ENCODE measurements at places on chromosomes 2 and 18.

DNA sequence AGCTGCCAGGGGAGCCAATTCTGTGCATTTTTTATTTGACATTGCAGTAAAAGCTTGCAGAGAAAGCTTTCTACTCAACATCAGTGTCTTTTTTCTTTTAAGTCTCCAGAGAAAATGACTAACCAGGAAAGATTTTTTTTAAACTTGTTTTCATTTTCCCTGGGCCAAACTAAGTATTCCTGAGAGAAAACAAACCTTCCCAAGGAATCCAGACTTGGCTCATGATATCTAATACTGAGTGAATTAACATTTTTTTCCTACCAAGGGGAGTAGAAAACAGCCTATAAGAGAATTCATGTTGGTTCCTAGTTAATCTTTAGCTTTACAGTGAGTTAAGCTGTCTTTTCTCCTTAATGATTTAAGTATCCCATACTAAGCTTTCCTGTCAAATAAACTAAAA, 46.7 kb downstream of the DAPL1 start:
- DNase-seq, result no peak

DNA sequence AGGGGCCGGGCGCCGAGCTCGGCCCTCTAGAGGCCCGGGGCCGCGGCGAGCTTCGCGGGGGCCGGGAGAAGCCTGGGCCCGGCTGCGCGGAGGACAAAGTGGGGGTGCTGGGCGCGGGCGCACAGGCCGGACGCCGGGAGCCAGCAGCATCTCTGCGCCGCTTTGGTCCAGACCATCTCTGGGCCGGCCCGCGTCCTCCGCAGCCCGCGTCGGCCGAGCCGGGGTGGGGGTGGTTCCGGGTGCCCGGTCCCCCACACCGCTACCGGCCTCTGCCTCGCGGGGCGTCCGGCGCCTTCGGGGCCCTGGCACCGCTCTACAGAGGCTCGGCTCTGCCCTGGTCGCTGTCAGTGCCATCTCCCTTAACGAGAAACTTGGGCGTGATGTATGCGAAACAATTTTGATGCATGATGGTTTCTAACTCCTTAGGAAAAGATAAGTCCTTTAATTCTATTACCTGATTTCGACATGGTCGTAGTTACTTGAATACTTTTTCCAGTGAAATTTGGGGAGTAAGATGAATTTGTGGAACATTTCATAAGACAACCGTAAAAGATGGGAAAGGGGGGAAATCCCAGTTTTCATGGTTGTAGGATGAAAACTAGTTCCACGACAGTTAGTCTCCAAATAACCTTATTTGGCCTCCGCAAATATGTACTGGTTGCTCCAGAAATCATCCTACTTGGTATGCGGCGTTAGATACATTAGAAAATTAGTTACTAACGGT, 562 bp downstream of the TWSG1 start:
- peak; percentile 5 for DNase-seq

DNA sequence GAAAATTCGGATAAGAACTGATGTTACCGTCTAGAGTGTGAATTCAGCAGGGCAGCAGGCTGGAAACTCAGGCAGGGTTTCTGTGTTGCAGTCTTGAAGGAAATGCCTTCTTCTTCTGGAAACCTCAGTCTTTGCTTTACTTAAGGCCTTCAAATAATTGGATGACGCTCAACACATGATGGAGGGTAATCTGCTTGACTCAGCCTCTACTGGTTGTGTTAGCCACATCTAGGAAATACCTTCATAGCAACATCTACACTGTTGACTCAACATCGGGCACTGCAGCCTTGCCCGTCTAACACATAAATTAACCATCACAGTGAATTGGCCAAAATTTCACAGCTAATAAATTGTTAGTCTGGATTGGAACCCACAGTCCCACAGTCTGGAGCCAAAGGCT, 37.2 kb downstream of the YPEL5 start:
- DNase-seq, result no peak

- DNase-seq, result no peak
These were observed 42.8 kb downstream of the ATOH8 start for GRCh38 chr2:85796341-85797262.

GRCh38 chr18:24862201-24862816, 401.9 kb downstream of the HRH4 start:
- no peak for DNase-seq

DNA sequence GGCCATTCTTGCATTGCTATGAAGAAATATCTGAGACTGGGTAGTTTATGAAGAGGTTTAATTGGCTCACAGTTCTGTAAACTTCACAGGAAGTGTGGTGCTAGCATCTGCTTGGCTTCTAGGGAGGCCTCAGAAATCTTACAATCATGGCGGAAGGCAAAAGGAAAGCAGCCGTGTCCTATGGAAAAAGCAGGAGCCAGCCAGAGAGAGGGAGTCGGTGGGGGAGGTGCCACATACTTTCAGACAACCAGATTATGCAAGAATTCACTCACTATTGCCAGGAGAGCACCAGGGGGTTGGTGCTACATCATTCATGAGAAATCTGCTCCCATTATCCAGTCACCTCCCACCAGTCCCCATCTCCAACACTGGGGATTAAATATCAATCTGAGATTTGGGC, 64.1 kb downstream of the CPS1 start:
- DNase-seq, result no peak

- DNase-seq, result no peak
These were observed 5.4 kb upstream of the PUM2 start for GRCh38 chr2:20356042-20356441.

GRCh38 chr2:144162652-144163051, 357.3 kb downstream of the ZEB2 start:
- peak; percentile 10 for DNase-seq

DNA sequence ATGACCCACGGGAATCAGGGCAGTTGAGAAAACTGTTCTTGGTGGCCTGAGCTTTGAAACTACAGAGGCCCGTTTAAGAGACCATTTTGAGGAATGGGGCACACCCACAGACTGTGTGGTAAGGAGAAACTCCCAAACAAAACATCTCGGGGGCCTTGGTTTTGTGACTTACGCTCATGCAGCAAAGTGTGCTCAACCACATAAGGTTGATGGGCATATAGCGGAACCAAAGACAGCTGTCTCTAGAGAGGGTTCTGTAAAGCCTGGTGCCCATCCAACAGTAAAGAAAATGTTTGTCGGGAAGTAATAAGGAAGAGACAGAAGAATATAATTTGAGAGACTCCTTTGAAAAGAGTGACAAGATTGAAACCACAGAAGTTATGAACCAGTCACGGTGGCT, 5.4 kb downstream of the MRO start:
- DNase-seq, result no peak

- no peak for DNase-seq
These were observed 31.6 kb upstream of the CCBE1 start for GRCh38 chr18:59728816-59729215.

DNA sequence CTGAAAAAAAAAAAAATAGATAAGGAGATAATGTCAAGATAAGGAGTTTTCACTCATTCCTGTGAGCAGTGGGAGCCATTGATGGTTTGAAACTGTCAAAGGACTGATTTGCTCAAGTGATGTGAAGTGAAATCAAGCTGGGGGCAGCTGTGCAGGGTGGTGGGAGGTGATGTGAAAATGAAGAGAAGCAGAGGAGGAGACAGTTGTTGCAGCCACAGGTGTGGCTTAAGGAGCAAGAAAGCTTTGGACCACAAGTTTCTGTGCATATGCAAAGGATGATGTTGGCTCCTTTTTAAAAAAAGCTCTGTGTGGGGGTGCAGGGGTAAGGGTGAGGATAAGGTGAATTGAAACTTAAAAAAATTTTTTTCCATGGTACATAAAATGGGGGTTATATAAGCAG, 8.3 kb downstream of the EFR3B start:
- DNase-seq, result no peak

- no peak for DNase-seq
These were observed 8.4 kb downstream of the MYOM1 start for GRCh38 chr18:3211236-3211992.

- no peak for DNase-seq
These were observed 480.2 kb downstream of the LPIN1 start for GRCh38 chr2:12226653-12227052.

GRCh38 chr2:122236152-122236874, 480.9 kb downstream of the TSN start:
- no peak for DNase-seq

DNA sequence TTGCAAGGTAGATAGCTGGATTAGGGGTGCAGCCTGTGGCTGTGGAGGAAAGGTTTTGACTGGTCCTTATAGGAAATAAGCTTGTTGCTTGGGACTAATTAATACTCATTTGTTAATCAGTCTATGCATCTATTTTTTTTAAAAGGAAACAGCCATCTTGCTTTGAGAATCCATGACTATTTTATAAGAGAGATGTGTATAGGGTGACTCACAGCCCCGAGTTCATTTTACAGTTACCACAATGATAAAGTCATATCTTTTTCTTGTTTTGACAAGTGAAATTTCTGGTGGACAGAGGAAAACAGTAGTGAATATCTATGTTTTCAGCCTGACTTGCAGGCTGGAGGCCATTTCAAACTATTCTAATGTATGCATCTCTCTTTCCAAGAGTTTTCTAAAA, 193.5 kb upstream of the CCDC68 start:
- no peak for DNase-seq

- DNase-seq, result no peak
These were observed 496.1 kb upstream of the RAB6C start for GRCh38 chr2:129483366-129483765.

GRCh38 chr2:156057647-156058046, 274.9 kb downstream of the NR4A2 start:
- DNase-seq, result no peak

DNA sequence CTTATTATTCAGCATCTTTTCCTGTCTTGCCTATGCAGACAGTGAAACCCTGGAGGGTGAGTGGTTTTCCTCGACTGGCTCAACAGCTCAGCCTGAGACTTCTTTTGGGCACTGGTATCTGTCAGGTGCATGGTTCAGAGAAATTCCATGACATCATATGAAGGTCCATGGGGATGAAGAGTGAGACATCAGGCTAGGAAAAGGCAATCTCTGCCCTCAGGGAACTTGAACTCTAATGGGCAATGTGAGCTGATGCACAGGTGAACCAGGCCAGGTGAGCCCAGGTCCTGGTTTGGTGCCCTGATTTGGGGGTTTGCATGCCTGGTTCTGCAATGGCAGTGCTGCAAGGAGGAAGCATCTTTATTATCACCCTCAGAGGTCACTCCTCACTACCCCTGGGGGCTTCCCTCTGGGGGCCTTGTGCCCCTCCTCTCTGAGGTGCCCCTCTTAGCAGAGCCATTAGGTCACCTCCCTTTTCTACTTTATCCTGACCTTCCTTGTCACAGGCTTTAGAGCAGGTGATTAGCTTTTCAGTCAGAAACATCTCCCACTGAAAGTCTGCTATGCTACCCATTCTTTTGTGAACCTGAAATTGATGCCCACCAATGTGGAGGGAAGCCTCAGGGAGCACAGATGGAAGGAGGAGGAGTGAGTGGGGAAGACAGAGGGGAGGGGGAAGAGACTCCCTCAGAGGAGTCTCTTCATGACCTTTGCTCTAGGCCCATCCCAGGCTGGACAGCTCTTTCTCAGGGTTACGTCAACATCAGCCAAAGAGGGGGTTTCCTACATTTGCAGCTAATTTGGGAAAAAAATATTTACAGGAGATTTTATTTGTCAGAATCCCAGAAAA, 47.3 kb downstream of the MERTK start:
- DNase-seq, result no peak

GRCh38 chr2:124080281-124081153, 55.4 kb downstream of the CNTNAP5 start:
- no peak for DNase-seq

- no peak for DNase-seq
These were observed 146.2 kb upstream of the MSH6 start for GRCh38 chr2:47636596-47637264.

DNA sequence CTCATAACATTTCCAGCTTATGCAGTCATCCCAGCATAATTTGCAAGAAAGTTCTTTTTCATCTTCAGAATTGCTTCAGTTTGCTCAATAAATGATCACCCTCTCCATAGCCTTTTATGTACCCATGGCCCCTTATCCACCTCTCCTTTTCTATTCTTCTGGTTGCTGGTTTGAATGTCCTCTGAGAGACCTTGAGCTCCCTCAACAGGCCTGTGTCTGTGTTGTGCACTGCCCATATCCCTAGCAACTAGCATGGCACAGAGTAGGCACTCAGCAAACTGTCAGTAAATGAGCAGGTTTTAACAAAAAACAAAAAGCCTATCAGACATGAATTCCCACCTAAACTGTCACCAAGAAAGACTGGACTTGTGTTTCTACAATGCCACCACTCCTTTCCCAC, 160.5 kb downstream of the AKAIN1 start:
- no peak for DNase-seq

DNA sequence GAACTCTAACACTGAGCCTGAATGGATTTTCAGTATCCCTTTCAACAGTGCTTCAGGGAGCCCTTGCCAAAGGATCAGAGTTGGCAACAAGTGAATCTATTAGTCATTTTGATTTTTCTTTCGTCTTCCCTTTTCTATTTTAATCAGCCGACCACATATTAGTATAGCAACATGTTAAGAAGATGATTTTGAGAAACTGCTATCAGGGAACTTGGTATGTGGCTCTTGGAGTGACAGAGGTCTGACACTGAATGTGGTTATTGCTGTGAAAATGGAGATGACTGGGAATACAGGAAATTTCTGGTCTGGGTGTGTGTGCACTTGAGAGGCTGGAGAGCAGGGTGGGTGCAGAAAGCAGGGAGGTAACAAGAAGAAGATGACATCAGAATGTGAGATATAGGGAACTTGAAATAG, 28.7 kb upstream of the IL1RL1 start:
- no peak for DNase-seq

- DNase-seq, result no peak
These were observed 5.4 kb upstream of the CHRNG start for GRCh38 chr2:232533944-232534710.

- peak; percentile 49 for DNase-seq
These were observed 48.4 kb downstream of the GTF3C3 start for GRCh38 chr2:196750977-196751631.

DNA sequence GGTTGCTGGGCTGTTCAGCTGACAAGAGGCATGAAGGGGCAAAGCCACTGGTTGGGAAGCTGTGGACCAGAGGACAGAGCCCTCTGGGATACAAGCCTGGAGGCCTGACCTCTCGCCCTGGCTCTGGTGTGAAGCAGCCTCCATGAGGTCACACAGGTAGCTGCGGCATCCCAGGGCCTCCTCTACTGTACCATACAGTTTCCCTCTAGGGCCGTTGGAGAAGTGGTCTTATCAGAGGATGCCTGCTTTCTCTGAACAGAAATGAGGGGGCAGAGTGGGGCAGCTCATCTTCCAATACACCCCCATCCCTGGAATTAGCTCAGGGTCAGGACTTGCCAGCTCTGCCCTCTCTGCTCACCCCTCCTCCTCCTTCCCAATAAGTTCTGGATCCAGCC, 135.1 kb upstream of the SMAD2 start:
- DNase-seq, result no peak

GRCh38 chr2:42224422-42225067, 55.4 kb downstream of the EML4 start:
- DNase-seq, result no peak

GRCh38 chr2:226892729-226893128, 56.9 kb downstream of the RHBDD1 start:
- DNase-seq, result no peak

DNA sequence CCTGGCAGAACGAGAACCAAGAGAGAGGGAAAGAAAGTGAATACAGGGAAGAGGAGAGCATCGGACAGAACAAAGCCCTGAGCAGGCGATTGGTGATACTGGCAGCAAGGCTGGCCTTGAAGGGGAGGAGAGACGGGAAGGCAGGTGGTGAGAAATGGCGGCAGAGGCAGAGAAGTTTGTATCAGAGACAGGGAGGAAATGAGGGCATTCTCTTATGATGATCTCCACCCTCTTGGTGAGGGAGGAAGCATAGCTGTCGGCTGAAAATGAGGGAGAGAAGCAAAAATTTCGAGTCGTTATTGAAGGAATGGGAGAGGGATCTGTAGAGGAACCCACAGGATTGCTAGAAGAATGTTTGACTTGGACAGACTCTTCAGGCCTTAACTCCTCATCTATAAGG, 80.6 kb downstream of the CLIP4 start:
- DNase-seq, result no peak

Measured in activated T-cell treated with anti-CD3 and anti-CD28 coated beads for 1 hour (primary cell).